GM23248 (cell line): ENCODE measurements at places on chromosomes 5 and 9. TPM values are rescaled to one million over a fixed set of nuclear protein-coding genes. Genes with fewer than 3 reads are reported as not detected.

The FCN1 gene
- total RNA-seq = not detected in 2 replicates

The SLC1A1 gene
- total RNA-seq = 45.4 and 47.6 TPM in 2 replicates

- DNase-seq = peak; percentile 64
Measured at GRCh38 chr5:6713274-6714225, at the start of gene TENT4A. Gene TENT4A, plus strand, starts transcription at chr5:6713432. Its CDS starts 552 bp downstream, at chr5:6713984.

- peak; percentile 94 for DNase-seq
Measured at GRCh38 chr9:91433180-91433579, 9.5 kb upstream of the NFIL3 start.

- no peak for DNase-seq
Measured at GRCh38 chr9:136826703-136827582, 15.3 kb upstream of the AJM1 start.

GRCh38 chr5:22391956-22392355 is 461.2 kb downstream of the CDH12 start:
- DNase-seq = no peak

The SCGB3A2 gene
- total RNA-seq = not detected in 2 replicates

The TLE1 gene
- 14.4 and 16.7 TPM in 2 replicates for total RNA-seq
